ENCODE measurements at places on chromosomes 3 and 15.

GRCh38 chr3:179713643-179714090 is 60.8 kb downstream of the USP13 start:
- DNase-seq, result no peak

GRCh38 chr3:178205740-178206139 is 330.5 kb upstream of the KCNMB2 start:
- DNase-seq, result no peak

GRCh38 chr3:8800016-8800415 is 30.6 kb upstream of the OXTR start:
- DNase-seq, result no peak

GRCh38 chr15:49361370-49361769 is 61.7 kb upstream of the FGF7 start:
- no peak for DNase-seq

DNA sequence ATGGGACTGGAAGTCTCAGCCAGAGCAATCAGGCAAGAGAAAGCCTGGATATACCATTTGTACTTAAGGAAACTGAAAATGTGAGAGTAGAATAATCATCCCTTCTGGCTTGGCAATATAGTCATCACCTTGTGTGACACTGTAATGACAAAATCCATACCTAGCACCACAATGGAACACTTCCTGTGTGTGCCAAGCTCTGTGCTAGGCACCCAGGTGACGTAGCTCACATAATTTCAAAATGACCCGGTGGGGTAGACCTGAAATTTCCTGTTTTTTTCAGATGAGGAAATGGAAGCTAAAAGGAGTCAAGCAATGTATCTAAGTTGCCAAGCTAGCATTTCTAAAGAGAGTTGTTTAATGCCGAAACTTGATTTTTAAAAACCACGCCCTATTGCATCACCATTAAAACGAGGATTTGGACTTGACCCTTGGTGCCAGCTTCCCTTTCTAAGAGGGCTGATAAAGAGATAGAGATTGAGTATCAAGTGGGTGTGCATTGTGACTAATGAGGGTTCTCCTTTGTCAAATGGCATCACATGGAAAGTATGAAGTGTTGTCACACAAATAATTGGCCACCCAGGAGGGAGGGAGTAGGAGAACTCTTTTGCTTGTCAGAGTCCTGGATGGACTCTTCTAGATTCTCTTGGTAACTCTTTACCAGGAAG is 141.3 kb upstream of the PDZRN3 start:
- DNase-seq, result no peak

- DNase-seq, result no peak
These were observed 69.4 kb downstream of the SLCO3A1 start for GRCh38 chr15:91922646-91923547.

DNA sequence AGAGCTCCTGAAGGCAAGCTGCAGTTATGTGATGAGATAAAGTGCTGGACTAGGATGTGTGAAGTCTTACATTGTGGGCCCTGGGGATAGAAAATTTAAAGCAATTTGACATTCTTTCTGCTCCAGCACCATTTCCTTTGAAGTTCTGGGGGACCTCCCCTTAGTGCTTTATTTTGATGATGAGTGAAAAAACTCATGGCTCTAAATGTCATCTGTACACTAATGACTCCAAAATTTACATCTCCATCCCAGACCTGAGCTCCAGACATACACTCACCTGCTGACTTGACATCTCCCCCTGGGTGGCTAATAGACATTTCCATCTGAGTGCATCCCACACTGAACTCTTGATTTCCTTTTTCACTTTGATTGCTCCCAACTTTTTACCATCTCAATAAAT is 276.4 kb downstream of the EPHB1 start:
- no peak for DNase-seq

GRCh38 chr3:31971607-31972006 is 9.5 kb downstream of the OSBPL10 start:
- DNase-seq, result no peak

GRCh38 chr15:74388363-74388951 is 21.0 kb upstream of the CYP11A1 start:
- DNase-seq, result no peak

- DNase-seq, result no peak
These were observed 42.5 kb downstream of the MUC20 start for GRCh38 chr3:195763076-195763830.

Measured in NCI-H1930 (cell line).